ENCODE measurements at places on chromosomes 2 and 18.
A peak's percentile ranks its signal among the peaks of the same experiment; 100 is the strongest.

DNA sequence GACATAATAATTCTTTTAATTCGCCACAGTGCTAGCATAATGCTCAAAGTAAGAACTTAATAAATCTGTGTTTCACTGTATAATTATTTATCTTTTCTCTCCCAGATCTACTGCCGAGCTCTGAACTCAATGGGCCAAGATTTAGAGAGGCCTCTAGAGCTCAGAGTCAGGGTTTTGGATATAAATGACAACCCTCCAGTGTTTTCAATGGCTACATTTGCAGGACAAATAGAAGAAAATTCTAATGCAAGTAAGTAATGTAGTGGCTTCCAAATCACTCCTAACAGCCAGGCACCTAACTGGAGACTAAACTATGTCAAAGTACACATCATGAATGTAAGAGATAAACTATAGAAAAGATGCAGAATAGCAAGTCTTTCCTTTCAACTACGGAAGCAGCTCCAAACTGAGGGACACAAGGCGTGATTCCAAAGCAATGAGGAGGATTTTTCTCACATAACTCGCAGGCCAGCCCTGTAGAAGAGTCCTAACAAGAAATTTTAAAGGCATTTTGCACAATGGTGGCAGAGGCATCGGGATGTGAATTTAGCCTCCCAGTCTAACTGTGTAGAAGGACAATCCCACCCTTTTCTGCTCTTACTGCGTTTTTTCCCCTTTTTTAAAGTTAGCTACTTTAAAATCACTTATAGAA lies 12.0 kb downstream of the DSG1 start:
- no peak for DNase-seq

- no peak for DNase-seq
These were observed 7.5 kb upstream of the MOCOS start for GRCh38 chr18:36179562-36180355.

DNA sequence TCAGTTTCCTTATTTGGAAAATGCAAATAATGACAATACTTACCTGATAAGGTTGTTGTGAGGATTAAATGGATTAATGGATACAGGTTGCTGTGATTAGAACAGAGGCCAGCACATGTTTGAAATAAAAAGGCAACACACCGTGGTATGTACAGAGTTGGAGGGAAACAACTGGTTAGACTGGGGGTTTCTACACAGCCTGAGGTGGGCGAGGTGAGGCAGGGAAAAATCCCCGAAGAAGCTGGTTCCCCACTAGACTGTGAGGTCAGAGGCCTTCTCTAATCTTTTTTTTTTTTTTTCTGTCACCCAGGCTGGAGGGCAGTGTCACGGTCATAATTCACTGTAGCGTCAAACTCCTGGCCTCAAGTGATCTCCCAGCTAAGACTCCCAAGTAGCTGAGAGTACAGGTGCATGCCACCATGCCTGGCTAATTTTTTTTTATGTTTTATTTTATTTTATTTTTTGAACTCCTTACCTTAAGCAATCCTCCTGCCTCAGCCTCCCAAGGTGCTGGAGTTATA lies 1.2 kb upstream of the E2F6 start:
- no peak for DNase-seq

DNA sequence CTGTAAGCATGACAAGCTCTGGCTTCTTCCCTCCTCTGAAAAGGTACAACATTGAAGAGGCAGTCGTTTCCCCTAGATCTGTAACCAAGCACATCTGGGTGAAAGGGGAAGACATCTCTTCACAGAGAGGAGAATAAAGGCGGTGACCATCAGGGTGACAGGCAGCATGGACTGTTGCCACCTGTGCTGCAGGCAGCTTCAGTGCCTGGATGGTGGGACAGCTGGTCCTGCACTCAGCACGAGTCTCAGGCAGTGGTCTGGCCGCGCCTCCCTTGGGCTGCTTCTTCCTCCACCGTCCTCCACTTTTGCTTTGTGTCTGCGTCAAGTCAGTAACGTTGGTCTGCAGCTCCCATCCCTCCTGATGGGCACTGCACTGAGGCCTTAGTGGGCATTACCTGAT lies 264.4 kb downstream of the NEDD4L start:
- no peak for DNase-seq

DNA sequence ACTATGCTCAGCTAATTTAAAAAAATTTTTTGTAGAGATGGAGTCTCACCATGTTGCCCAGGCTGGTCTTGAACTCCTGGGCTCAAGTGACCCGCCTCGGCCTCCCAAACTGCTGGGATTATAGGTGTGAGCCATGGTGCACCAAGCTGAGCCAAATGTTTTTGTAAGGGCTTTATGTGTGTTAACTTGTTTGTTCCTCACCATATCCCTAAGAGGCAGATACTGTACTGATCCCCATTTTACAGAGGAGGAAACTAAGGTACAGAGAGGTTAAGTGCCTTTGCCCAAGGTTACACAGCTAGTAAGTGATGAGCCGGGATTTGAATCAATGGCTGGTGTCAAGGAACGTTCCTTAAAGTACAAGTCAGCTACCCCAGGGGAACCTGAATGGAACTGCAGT lies 85.3 kb upstream of the KLF7 start:
- DNase-seq = no peak

DNA sequence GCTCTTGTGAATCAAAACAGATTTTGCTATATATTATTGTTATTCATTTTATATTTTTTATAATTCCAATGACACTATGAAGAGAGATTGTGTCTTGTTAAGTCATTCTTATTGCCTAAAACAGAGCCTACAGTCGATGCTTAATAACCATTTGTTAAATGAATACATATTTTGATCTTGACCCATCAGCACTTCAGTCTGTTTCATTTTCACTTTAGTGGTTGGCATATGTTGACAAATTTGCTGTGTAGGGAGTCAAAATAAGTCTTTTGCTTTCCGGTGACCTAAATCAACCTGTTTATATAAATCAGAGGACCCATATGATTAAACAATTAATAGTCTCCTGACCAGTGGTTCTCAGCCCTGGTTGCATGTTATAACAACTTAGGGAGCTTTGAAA lies 97.1 kb downstream of the TXNL1 start:
- no peak for DNase-seq

DNA sequence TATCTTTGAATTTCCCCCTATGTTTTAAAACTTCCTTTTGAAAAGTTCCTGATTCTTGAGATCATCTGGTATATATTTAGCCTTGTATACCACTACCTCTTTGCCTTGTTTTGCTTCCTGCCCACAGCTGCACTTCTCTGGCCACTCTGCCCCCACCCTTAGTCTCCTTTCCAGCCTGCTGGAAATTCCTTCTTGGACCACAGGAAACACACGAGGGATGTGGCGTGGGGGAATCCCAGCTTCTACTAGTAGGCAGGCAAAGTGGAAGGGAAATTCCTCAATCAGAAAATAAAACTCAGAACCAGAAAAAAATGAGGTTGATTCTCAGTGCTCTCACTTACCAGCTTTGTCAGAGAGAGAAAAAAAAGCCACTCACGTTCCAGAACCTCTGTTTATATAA lies 13.4 kb downstream of the IL18RAP start:
- peak; percentile 54 for DNase-seq

GRCh38 chr18:47283476-47283875 lies 32.0 kb upstream of the SKOR2 start:
- no peak for DNase-seq

DNA sequence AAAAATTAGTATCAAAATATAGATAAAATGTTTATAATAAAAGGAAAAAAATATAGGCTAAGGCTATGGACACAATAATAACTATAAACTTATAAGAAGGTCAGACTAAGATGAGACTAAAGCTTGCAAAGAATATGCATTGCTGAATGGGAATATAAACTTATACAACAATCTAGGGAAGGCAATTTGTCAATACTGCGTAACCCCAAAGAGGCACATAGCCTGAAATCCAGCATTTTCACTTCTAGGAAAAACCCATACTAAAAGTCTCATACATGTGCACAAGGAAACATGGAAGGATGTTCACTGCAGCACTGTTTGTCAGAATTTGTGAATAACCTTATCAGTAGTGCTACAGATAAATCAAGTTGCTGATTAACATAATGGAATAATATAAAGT lies 45.5 kb downstream of the FANCL start:
- DNase-seq = no peak

DNA sequence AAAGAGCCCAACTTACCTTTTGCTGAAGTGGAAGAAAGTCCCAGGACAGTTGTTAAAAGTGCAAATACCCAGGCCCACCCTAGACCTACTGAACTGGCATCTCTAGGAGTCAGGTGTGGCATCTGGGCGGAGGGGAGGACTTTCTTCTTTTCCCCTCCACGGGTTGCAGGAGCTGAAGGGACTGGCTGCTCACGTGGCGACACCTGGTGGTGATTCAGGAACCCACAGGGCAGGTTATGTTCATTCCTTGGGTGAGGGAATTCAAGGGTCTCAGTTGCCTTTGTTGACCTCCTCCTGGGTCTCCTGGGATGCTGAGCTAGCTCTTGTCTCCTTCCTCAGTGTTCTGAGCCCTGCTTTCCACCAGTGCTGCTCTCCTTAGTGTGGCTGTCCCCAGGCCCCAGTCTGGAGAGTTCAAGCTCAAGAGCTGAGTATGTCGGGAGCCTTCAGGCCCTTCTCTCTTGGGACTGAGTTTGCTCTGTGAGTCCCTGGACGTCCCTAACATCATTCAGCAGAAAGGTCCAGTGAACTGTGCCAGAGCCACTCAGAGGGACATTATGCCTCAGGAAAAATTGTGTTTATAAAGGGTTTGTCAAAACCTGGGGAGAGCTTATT lies 56.9 kb downstream of the DYSF start:
- peak; percentile 77 for DNase-seq

GRCh38 chr18:54069729-54070128 lies 154.7 kb downstream of the MBD2 start:
- no peak for DNase-seq

DNA sequence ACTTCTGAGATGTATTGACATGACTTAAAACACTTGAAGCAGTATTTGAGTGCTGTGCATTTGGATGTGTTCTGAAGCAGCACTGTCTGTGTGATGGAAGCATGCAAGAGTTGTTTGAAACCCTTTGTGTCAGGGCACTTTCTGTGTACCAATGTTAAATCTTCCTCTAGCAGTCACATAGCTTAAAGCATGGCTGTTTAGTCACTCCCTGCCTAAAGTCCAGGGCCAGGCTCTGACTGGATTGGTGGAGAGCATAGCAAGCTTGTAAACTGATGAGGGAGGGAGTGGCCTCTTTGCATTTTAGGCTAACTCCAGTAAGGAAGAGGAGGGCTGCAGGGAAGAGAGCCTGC lies 73.5 kb downstream of the MYO1B start:
- no peak for DNase-seq

- no peak for DNase-seq
These were observed 876.5 kb downstream of the EPHA4 start for GRCh38 chr2:220695397-220696279.

GRCh38 chr2:48459921-48460320 lies 70.0 kb upstream of the STON1 start:
- no peak for DNase-seq

- no peak for DNase-seq
These were observed 14.6 kb downstream of the TLK1 start for GRCh38 chr2:171146071-171146470.

DNA sequence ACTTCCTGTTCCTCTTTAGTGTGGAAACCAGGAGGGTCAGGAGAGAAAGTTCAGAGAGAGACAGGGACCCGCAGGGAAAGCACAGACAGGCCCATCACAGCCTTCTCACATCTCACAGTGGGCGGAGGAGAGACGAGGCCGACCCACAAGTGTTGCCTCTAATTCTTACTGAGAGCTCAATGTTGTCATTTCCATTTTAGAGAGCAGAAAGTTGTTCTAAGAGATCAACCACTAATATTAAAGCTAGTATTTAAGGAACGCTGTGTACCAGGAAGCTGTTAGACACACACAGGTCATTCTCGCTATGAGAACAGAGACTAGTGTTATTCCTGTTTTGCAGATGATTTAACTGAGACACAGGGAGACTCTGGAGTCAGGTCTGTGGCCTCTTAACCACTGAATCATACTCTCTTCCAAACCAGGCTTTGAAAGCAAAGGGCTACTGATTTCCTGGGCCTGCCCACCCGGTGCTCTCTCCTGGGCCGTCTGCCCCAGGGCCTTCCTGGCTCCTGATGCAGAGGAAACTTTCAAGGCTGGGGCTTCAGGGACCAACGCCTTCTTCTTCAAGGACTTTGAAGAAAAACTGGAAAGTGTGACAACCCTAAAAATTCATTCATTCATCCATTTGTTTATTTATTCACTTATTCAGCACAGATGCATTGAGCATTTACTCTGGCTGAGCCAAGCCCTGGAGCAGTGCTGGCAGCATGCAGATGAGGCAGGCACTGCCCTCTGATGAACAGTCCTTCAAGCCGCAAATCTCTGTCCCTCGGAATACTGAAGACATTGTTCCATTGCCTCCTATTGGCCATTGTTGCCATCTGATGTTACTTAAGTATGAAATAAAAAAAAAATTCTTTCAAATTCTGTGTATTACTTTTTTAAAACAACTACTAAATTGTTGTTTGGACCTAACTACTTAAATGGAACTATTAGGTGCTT lies 37.2 kb upstream of the BIN1 start:
- no peak for DNase-seq

- DNase-seq = no peak
These were observed 307.9 kb downstream of the CLIP4 start for GRCh38 chr2:29423061-29423666.

- no peak for DNase-seq
These were observed 19.5 kb downstream of the ARHGAP15 start for GRCh38 chr2:143148757-143149156.

- DNase-seq = no peak
These were observed 45.7 kb downstream of the ARL5A start for GRCh38 chr2:151782378-151783132.

GRCh38 chr2:157486596-157487270 lies 42.8 kb upstream of the CYTIP start:
- no peak for DNase-seq

DNA sequence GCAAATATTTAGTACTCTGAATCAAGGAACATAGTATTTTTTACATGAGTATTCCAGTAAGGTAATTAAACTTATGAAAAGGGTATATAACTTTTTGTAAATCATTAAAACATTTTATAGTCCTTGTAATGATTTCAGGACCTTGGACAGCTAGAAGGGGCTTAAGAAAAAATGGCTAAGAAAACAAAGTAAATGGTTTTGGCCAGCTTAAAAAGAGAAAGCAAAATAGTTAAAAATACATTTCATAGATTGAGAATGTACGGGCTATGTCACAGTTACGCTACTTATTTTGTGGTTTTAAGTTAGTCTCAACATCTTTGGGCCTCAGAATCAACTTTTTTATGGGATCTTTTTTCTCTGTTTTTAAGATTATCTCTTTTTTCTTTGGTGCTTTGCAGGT lies 26.7 kb downstream of the POLI start:
- DNase-seq = no peak

GRCh38 chr18:50666536-50666935 lies 106.6 kb downstream of the MAPK4 start:
- no peak for DNase-seq

Measured in activated CD4-positive, alpha-beta memory T cell treated with anti-CD3 and anti-CD28 coated beads for 36 hours (primary cell).